Esophagus (tissue), 2 donors: ENCODE measurements at places on chromosomes 1 and 21. TPM values are rescaled to one million over a fixed set of nuclear protein-coding genes. Genes with fewer than 3 reads are reported as not detected.

The GBP7 gene
- polyA plus RNA-seq: not detected

The COL11A1 gene
- 0.01 TPM for polyA plus RNA-seq

The USP48 gene
- polyA plus RNA-seq: 18.4 TPM

The HAO2 gene
- not detected for polyA plus RNA-seq

The LACTBL1 gene
- polyA plus RNA-seq: not detected

The GFI1 gene
- 0.47 TPM for polyA plus RNA-seq

The TTC39A gene
- polyA plus RNA-seq: 20.6 TPM

The RGS1 gene
- 4.7 TPM for polyA plus RNA-seq

The OR4F16 gene
- polyA plus RNA-seq: not detected

The MXRA8 gene
- 7.5 TPM for polyA plus RNA-seq

The LCE3D gene
- 546 TPM for polyA plus RNA-seq

The SPATA17 gene
- polyA plus RNA-seq: 0.04 TPM

The OR2T29 gene
- not detected for polyA plus RNA-seq

The GATAD2B gene
- 3.2 TPM for polyA plus RNA-seq

The OR2L5 gene
- polyA plus RNA-seq: not detected

The GBP6 gene
- 344 TPM for polyA plus RNA-seq

The SNX7 gene
- polyA plus RNA-seq: 14.7 TPM

The MROH7 gene
- 0.80 TPM for polyA plus RNA-seq

The FASLG gene
- 0.19 TPM for polyA plus RNA-seq

The OR14K1 gene
- polyA plus RNA-seq: not detected

The FMOD gene
- polyA plus RNA-seq: 4.4 TPM

The PSMD4 gene
- polyA plus RNA-seq: 127 TPM

The CSMD2 gene
- 0.02 TPM for polyA plus RNA-seq
